ENCODE measurements at places on chromosomes 2 and 18. TPM values are rescaled to one million over a fixed set of nuclear protein-coding genes. Genes with fewer than 3 reads are reported as not detected.

DNA sequence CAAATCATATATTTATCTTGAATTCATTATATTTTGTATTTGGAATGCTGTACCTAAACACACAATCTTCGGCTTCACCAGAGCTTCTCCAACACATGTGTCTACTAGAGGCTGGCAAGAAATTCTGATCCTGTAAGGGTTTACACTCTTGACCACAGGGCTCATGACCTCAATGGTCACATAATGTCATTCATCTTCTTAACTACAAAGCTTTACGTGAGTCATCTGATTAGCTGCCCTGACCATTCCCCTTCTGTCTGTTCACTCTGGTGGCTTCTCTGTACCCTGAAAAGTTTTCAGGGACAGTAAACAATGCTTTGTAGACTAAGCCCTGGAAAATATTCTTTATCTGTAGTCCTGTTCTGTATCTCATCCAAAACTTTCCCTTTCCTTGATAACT is 423.9 kb downstream of the CMPK2 start:
- DNase-seq = no peak

DNA sequence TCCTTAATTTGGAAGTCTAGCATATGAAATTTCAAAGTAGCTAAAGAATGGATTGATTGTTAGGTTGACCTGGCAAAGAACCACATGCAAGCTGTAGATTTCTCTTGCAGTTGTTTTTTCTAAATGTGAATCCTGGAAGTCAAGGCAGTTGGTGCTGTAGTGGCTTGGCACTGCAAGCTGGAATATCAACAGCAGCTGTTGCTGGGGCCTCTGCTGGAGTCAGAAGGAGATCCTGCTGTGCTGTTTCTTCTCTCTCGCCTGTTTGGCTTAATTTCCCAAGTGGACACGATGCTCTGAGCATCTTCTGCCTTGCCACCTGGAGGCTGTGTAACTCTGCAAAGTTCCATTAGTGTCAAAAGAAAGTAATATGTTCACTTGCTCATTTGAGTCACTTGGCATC is 12.6 kb downstream of the PIK3C3 start:
- DNase-seq = no peak

GRCh38 chr18:54284981-54285785 is 15.9 kb downstream of the POLI start:
- DNase-seq = peak; percentile 61

The ALK gene
- total RNA-seq = not detected

DNA sequence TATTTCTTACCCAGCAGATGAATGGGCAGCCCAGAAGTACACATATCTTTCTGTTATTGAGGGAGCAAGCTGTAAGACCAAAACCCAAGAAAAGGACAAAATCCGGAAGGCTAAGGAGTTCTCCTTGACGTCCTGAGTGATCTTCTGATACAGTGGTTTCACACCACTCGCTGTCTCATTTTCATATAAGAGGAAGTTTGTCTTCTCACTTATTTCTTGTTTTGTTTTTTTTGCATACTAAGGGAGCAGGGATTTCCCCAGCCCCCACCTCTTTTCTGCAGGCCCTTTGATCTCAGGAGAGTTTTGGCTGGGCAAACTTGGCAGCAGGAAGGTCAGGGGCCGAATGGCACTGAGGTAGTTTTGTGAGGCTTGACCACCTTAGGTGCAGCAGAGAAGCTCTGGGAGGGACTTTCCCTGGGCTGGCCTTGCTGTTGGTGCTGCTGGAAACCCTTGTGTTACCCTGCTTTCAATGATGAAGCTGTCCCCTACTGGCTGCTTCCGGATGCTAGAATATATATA is 13.3 kb downstream of the CHRNA1 start:
- DNase-seq = peak; percentile 43

- DNase-seq = no peak
These were observed 38.1 kb downstream of the LRRTM4 start for GRCh38 chr2:77484026-77484425.

- no peak for DNase-seq
These were observed 290.7 kb upstream of the CYP26B1 start for GRCh38 chr2:72438364-72438763.

The NRP2 gene
- total RNA-seq = 4.2 TPM

DNA sequence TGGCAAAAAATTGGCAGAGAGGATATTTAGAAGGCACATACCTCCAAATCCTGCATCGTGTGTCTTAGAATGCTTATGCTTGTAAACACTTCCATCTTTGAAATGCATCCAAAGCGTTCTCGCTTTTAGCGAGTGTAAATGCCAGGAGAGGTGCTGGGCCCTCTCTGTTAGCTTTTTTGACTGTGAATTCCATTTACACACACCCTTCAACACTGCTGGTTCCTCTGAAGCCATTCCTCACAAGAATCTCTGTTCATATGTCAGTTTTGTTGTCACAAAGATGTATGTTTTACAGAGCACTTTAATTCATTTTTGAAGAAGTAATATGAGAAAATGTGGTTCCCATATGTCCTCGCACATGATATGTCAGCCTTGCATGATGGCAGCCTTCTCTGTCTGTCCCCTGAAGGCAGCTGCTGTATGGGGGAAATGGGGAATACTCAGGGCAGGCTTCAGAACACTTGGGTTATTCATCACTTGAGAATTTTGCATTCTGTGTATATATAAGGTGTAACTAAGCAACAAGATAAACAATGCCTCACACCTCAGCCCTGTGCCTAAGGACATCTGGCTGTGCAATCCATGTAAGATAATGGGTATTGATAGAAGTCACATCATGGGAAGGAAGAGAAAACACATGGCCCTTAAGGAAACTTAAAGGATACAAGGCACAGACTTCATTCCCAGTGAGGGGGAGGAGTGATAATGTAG is 52.3 kb downstream of the RAB27B start:
- no peak for DNase-seq

DNA sequence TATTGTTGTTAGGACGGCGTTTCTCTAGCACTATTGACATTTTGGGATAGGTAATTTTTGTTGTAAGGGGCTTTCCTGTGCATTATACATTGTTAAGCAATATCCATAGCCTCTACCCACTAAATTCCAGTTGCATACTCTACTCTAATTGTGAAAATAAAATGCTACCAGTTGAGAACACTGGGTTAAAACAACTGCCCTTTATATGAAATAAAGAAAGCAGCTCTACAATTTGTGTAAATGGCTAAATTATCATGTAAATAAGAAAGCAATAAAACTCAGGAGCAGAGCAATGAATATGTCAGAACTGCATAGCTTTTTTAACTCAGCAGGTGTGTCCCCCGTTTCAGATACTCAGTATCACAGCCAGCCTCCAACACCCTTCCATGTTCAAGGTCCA is 812.7 kb upstream of the NRXN1 start:
- DNase-seq = no peak

- DNase-seq = no peak
These were observed 89.2 kb downstream of the SP100 start for GRCh38 chr2:230505162-230505561.

DNA sequence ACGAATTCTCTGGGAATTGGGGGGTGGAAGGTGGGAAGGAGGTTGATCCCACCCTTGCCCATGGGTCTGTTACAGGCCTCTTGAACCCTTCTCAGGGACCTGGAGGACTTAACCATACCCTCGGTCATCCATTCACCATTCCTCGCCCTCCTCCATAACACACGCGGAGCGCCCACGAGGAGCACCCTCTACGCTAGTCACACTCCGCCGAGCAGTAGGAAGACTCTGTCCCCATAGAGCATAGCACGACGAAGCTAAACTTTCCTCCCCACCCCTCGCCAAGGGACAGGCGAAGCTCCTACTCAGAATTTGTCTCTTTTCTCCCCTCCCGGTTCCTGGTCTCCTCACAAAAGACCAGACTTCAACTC is 611 bp upstream of the ITSN2 start:
- no peak for DNase-seq

GRCh38 chr2:218721934-218722333 is 11.3 kb downstream of the TTLL4 start:
- DNase-seq = no peak

- no peak for DNase-seq
These were observed 1374.5 kb upstream of the NXPH2 start for GRCh38 chr2:140154706-140155105.

The GREB1 gene
- total RNA-seq = 0.68 TPM

The CD207 gene
- not detected for total RNA-seq

DNA sequence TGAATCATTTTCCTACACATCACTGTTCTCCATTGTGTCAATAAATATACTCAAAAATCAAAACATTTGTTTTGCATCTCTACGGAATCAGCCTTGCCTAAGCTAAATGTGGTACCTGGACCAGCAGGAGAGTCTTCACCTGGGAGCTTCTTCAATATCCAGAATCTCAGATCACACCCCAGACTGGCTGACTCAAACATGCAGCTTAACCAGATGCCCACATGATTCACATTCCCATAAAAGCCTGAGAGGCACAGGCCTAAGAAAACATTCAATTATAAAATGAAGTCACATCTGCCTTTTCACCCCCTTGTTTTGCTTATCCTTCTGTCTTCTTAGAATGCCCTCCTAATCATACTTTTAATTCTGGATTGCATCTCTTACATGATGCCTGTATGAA is 1045.5 kb upstream of the NXPH2 start:
- DNase-seq = no peak

DNA sequence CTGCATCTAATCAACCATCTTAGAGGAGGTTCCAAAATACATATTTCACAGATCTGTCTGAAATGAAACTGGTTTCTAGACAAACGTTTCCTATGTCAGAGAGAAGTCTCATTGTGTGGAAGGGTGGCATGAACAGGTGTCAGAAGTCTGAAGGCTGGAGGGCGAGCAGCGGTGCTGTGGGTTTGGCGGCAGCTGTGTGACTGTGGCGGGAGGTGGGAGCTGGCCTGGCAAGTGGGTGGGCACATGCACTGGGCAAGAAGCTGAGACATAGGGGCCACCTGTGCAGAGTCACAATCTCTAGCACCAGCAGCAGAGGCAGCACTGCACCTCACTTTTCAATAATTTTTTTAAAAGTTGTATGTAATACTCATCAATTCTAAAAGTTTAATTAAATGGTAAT is 346.3 kb downstream of the DSC3 start:
- DNase-seq = no peak

Data from activated CD8-positive, alpha-beta T cell treated with anti-CD3 and anti-CD28 coated beads, Interleukin-2, amount 10 ng/mL, durations not matched to agents 7 days and 5 days (primary cell).